Activated T-helper 1 cell treated with anti-CD3 and anti-CD28 coated beads, Interleukin-12 subunit alpha, Interleukin-12 subunit beta, Interleukin-2, Interleukin-4 antibody, amounts not matched to agents 30 ng/mL and 10 ng/mL and 1 ng/mL, durations not matched to agents 14 hours and 24 hours and 36 hours (primary cell): ENCODE measurements at places on chromosomes 4 and X. TPM values are rescaled to one million over a fixed set of nuclear protein-coding genes. Genes with fewer than 3 reads are reported as not detected.
A peak's percentile ranks its signal among the peaks of the same experiment; 100 is the strongest.

DNA sequence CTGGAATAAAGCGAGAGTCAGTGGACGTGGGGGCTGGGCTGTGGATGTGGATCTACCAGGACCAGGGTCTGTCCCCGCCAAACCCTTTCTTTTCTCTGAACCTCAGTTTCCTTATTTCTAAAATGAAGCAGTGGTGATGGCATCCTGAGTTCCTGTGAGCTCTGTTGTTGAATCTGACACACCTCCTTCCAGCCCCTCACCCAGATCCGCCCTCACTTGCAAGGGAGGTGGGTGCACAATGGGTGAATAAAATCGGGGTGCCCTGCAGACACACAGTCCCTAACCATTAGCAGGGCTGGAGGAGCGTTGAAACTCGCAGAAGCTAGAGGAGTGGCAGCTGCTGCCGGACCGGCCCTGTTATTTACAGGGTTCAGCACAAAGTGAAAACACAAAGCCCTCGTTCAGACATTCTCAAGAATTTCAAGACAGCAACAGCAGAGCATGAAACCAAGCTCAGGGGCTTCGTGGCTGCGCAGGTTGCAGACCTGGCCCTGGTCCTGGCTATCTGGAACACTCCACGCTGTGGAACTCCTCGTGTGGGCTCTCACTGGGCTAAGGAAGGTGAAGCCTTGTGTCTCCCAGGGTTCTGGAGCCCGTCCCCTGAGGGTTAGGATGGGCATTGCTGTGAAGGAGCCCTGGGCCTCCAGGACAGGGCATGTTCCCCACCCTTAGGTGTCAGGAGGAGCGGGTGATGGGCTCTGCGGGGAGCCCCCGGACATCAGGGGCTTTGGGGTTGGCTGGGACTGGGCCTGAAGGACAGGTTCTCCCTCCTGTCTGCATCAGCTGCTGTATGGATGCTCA lies 42.9 kb downstream of the PSAPL1 start:
- no peaks in the 10 kb centered on the region for H3K27me3 ChIP-seq
- no peak overlapping the region for H3K4me3 ChIP-seq
- H3K36me3 ChIP-seq: no peaks in the 10 kb centered on the region
- H3K4me1 ChIP-seq: no peaks in the 10 kb centered on the region
- no peak overlapping the region for H3K27ac ChIP-seq
- DNase-seq: no peak

- no peaks in the 10 kb centered on the region for H3K36me3 ChIP-seq
- H3K27me3 ChIP-seq: no peaks in the 10 kb centered on the region
- H3K27ac ChIP-seq: no peak overlapping the region
- DNase-seq: no peak
Measured at GRCh38 chr4:7309636-7310390, 117.5 kb downstream of the SORCS2 start.

GRCh38 chr4:74539044-74539790 lies 94.3 kb downstream of the AREG start:
- H3K27me3 ChIP-seq: peaks cover 5% of the 10 kb centered on the region
- H3K36me3 ChIP-seq: no peaks in the 10 kb centered on the region
- no peak overlapping the region for H3K4me3 ChIP-seq
- no peak for DNase-seq
- no peaks in the 10 kb centered on the region for H3K4me1 ChIP-seq
- no peak overlapping the region for H3K27ac ChIP-seq

DNA sequence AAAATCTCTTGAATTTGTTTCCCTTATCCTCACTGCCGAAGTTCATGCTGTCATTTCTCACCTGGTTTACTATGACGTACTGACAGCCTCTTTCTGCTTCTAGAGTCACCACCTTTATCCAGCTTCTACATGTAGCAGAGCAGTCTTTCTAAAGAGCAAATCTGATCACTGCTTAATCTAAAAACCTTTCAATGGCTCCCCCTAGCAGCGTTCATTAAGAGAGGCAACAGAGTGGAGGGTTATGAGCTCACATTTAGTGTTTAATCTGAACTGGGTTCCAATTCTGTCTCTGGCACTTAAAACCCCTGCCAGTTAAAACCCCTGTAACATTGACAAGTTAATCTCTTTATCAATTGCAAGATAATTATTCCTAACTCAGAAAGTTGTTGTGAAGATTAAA lies 4.4 kb downstream of the RBPJ start:
- peaks cover 47% of the 10 kb centered on the region for H3K4me1 ChIP-seq
- peak; percentile 24 for DNase-seq
- no peaks in the 10 kb centered on the region for H3K27me3 ChIP-seq
- H3K36me3 ChIP-seq: peaks cover 38% of the 10 kb centered on the region
- H3K4me3 ChIP-seq: peak overlapping the region; percentile 85
- peak overlapping the region; percentile 80 for H3K27ac ChIP-seq

DNA sequence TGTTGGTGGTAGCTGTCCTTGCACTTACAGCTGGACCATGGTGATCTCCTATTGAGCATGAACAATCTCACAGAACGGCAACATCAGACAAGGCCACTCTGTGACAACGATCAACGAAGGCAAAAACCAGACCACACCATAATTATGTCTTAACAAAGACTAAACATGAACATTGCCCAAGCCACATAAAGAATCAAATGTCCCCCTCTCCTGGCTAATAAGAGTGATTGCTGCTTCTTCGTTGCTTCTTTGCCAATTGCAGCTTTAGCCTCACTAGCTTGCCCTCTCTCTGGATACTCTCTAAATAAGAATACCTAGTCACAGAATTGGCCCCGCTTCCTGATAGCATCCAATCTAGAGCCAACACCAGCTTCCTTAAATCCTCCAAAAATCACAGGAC lies 41.5 kb upstream of the PGRMC1 start:
- no peaks in the 10 kb centered on the region for H3K27me3 ChIP-seq
- no peak overlapping the region for H3K4me3 ChIP-seq
- no peaks in the 10 kb centered on the region for H3K4me1 ChIP-seq
- no peak for DNase-seq
- H3K27ac ChIP-seq: no peak overlapping the region

DNA sequence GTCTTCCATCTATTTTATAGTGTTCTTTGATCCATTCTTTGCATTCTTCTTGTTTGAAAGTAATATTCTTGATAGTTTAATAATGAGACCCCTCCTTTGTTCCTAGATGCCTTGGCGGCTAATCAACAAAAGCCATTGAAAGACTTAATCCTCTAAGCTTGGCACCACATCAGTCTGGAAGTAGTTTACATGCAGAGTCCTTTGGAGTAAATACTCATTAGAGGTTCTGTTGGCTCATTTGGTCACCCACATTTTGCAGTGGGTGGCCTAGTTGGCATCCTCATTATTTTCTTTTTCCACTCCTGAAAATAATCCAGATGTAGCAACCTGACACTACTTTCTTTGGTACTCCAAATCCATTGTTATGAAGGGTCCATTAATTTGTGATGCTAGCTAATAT lies 64.5 kb downstream of the DKK2 start:
- no peaks in the 10 kb centered on the region for H3K27me3 ChIP-seq
- DNase-seq: no peak
- H3K4me1 ChIP-seq: no peaks in the 10 kb centered on the region
- no peaks in the 10 kb centered on the region for H3K36me3 ChIP-seq
- H3K4me3 ChIP-seq: no peak overlapping the region

DNA sequence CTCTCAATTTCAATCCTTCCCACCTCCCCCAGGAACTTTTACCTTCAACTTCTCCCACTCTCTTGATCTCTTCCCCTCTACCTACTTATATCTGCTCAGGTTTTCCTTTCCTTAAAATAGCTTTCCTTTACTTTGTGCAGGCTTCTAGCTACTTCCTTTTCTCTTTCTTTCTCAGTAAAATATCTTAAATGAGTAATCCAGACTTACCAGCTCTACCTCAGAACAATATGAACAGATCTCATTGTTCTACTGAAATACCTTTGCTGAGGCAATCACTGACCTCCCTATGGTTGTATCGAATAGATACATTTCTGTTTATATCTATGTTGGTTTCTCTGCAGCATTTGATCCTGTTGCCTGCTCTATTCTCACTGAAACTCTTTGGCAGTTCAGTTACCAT lies 86.7 kb upstream of the WDR44 start:
- H3K4me1 ChIP-seq: no peaks in the 10 kb centered on the region
- H3K4me3 ChIP-seq: no peak overlapping the region
- H3K36me3 ChIP-seq: no peaks in the 10 kb centered on the region

DNA sequence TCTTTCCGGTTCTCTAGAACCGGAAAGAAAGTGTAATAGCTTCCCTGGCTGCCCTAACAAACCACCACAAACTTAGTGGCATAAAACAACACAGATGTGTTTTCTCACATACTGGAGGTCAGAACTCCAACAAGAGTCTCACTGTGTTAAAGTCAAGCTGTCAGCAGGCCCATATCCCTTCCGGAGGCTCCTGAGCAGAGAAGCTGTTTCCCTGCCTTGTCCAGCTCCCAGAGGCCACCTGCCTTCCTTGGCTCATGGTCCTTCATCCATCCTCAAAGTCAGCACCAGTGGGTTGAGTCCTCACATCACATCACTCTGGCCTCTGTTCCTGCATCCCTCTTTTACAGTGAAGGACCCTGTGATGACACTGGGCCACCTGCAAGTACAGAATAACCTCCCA lies 49.8 kb upstream of the HMX1 start:
- no peak overlapping the region for H3K4me3 ChIP-seq
- H3K4me1 ChIP-seq: no peaks in the 10 kb centered on the region
- no peak overlapping the region for H3K27ac ChIP-seq
- DNase-seq: no peak

DNA sequence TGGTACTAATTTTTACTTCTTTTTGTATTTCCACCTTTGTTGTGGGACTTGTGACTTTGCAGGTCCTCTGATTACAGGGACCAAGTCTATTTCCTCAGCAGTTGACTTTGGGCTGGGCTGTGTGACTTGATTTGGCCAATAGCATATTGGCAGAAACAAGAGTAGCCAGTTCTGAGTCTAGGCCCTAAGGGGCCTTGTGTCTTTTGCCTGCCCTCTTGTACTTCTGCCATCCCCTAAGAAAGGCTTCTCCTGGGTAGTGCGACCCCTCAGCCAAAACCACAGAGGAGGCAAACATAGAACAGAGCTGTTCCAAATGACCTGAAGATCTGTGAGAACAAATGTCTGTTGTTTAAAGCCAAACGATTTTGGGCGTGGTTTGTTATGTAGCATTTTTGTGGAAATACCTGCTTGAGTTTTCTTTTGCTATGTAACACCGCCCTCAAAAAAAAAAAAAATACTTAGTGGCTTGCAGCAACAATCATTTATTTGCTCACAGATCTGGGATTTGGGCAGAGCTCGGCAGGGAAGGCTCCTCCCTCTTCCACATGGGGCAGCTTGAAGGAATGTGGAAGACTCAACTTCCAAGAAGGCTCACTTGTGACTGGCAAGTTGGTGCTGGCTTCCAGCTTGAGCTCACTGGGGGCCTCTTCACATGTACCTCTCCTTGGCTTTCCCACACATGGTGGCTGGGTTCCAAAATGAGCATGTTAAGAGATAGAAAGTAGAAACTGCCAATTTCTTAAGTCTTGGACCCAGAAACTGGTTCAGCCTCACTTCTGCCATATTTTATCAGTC lies 423.0 kb upstream of the CNKSR2 start:
- H3K27me3 ChIP-seq: no peaks in the 10 kb centered on the region

DNA sequence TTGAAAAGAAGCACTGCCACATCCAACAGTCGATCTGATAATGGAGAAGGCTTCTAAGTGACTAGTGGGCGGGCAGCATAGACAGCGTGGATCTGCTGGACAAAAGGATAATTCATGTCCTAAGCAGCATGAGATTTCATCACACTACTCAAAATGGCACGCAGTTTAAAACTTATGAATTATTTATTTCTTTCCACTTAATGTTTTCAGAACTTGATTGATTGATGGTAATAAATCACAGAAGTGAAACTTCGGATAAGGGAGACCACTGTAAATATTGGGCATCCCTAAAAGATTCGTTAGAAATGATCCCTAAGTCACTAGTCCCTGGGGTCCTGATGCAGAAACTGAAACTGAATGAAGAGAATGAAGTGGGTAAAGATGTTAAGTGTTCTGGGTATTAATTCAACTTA lies 93.0 kb upstream of the ANK2 start:
- H3K4me3 ChIP-seq: no peak overlapping the region
- no peak overlapping the region for H3K27ac ChIP-seq
- no peaks in the 10 kb centered on the region for H3K36me3 ChIP-seq
- no peaks in the 10 kb centered on the region for H3K4me1 ChIP-seq
- DNase-seq: no peak
- H3K27me3 ChIP-seq: no peaks in the 10 kb centered on the region

DNA sequence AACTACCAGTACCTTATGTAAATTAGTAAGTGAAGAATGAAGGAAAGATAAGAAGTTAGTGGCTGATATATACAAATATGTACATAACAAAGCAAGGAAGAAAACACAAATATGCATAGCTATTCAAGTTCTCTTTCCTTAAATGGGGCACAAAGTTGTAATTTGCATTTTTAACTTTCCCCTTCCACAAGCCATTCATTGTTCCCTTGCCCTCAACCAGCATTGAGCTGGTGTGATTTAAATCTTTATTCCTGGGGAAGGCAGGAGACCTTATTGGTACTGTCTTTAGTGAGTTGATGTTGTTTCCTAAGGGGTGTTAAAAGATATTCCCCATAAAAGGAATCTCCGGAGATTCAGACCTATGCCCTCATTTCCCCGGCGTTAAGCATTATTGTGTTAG lies 735.3 kb downstream of the PCDH18 start:
- H3K27ac ChIP-seq: no peak overlapping the region
- DNase-seq: no peak
- no peaks in the 10 kb centered on the region for H3K4me1 ChIP-seq

DNA sequence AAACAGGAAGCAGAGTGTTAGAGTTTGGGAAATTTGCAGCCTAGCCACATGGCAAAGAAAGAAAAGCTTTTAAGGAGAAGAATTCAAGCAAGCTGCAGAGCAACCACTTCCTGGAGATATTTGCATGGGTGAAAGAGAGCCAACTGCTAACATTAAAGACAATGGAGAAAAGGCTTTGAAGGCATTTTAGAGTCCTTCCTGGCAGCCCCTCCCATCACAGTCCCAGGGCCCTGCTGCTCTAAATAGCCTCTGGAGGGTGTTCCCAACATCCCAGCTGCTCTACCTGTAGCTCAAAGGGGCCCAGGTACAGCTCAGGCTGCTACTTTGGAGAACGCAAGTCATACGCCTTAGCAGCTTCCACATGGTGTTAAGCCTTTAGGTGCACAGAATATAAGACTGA lies 235.9 kb upstream of the FMR1 start:
- no peak overlapping the region for H3K4me3 ChIP-seq
- DNase-seq: no peak
- H3K36me3 ChIP-seq: no peaks in the 10 kb centered on the region
- no peak overlapping the region for H3K27ac ChIP-seq
- no peaks in the 10 kb centered on the region for H3K27me3 ChIP-seq

GRCh38 chr4:168924667-168925066 lies 85.4 kb downstream of the CBR4 start:
- no peak overlapping the region for H3K27ac ChIP-seq
- no peak overlapping the region for H3K4me3 ChIP-seq
- DNase-seq: no peak

GRCh38 chr4:27020203-27020602 lies 159.6 kb downstream of the STIM2 start:
- H3K4me3 ChIP-seq: no peak overlapping the region
- DNase-seq: no peak
- no peak overlapping the region for H3K27ac ChIP-seq
- H3K4me1 ChIP-seq: peaks cover 27% of the 10 kb centered on the region

GRCh38 chr4:141759796-141760425 lies 123.5 kb downstream of the IL15 start:
- H3K27ac ChIP-seq: no peak overlapping the region
- H3K4me3 ChIP-seq: no peak overlapping the region
- H3K4me1 ChIP-seq: no peaks in the 10 kb centered on the region
- H3K27me3 ChIP-seq: peaks cover 1% of the 10 kb centered on the region
- DNase-seq: no peak

Gene GPRASP3
- 0.65 and 0.88 TPM in 2 replicates for total RNA-seq

Gene LDB2
- not detected in 2 replicates for total RNA-seq

Gene NDP
- total RNA-seq: not detected in 2 replicates

Gene NLRP2B
- total RNA-seq: not detected in 2 replicates

Gene ODAM
- total RNA-seq: not detected in 2 replicates

Gene ANKRD50
- 0.03 and 0.12 TPM in 2 replicates for total RNA-seq

Gene RBM46
- total RNA-seq: not detected in 2 replicates

Gene ARHGEF38
- not detected in 2 replicates for total RNA-seq

Gene APBB2
- total RNA-seq: 11.0 and 11.3 TPM in 2 replicates

Gene DIPK2B
- total RNA-seq: not detected in 2 replicates

Gene PARM1
- not detected in 2 replicates for total RNA-seq
